ENCODE measurements at places on chromosomes 4 and X.

- DNase-seq: no peak
Observed at GRCh38 chr4:182795446-182796238, 121.5 kb downstream of the DCTD start.

GRCh38 chr4:64068096-64068495 is 341.2 kb downstream of the TECRL start:
- no peak for DNase-seq

- no peak for DNase-seq
Observed at GRCh38 chr4:26583538-26583864, 383 bp upstream of the TBC1D19 start.

- no peak for DNase-seq
Observed at GRCh38 chr4:836750-837301, 10.9 kb upstream of the CPLX1 start.

DNA sequence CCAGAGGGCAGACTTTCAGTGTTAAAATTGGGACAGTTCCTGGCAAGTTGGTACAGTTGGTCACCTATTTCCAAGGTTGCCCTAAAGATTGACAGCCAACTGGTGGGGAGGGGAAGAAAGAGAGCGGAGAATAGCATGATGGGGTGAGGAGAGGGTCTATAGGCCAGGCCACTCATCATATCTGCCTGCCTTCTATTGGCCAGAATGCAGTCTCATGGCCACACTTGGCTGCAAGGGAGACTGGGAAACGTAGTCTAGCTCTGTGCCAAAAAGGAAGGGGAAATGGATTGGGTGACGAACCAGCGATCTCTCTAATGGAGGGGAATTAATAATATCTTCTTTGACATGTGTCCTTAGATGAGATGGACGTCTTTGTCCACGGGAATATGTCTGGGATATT is 197.4 kb upstream of the ATP6AP2 start:
- DNase-seq: no peak

DNA sequence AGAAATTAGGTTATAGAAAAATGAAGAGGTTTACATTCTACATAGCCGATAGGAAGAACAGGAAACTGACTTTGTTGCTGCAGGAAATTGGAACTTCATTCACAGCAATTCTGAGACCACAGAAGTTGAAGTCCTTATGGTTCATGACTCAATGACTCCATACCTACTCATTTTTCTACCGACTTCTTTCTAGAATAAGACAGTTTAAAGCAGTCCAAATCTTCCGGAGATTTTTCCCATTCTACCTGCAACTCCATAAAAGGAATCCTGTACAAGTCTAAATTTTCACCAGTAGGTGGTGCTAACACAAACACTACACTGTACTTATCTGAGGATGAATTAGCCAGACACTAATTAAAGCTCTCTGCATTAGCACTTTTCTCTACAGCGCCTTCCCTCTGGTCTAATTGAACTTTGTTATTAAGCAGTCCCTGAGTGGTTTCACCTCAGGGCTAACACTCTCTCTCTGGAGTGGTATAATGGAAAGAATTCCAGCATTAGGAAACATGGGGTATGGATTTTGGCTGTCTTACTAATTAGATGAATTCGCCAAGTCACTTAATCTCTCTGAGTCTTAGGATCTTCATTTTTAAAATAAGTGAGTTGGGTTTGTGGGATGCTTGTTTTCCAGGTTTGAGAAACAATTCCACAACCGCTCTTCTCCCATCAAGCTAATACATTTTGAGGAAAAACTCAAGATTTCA is 167.9 kb downstream of the SMIM20 start:
- DNase-seq: no peak

DNA sequence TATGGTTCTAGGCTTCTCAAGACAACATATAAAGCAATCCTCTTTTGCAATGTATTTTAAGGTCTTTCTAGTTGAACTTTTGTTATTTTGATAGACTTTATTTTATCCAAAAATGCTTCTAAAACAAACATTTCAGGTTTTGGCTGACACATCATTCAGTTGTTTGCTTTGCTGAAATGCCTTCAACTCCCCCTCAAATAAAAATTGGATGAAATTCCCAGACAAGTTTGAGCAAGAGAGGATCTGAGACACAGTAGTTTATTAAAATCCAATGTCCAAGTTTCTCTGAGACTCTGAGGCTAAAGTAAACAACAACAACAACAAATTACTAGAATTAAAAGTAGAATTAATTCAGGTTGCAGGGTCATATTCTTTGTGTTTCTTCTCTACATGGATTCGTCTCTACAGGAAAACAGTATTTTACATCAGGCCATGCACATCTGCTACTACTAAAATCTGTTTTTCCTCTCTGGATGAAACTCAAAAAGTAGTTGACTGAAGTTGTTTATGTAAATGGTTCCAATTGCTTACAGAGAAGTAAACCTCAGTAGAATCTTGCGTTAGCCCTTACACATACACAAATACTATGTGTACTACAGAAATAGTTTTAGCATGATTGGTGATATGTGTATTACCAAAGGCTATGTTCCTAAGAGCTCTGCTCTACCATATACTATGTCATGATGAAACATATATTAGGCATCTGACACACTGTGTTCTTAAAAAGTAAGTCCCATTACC is 64.9 kb downstream of the PRSS12 start:
- no peak for DNase-seq

Data from coronary artery (tissue), 2 donors.